Ovary (tissue), 10 donors: ENCODE measurements at places on chromosomes 2 and 18. TPM values are rescaled to one million over a fixed set of nuclear protein-coding genes. Genes with fewer than 3 reads are reported as not detected.

The IL36RN gene
- total RNA-seq = not detected

GRCh38 chr2:127675331-127676261 is at the start of gene LIMS2:
Gene LIMS2, minus strand, starts transcription at chr2:127675530. Its CDS starts 506 bp downstream, at chr2:127675024.
- peak within 1 kb of the TSS; percentile 4 for H3K27ac ChIP-seq
- peak within 1 kb of the TSS; percentile 56 for H3K4me3 ChIP-seq
- no peaks in the 10 kb centered on the region for H3K36me3 ChIP-seq
- H3K27me3 ChIP-seq = no peaks in the 10 kb centered on the region
- DNase-seq = no peak
- peaks cover 1% of the 10 kb centered on the region for H3K4me1 ChIP-seq

- no peaks in the 10 kb centered on the region for H3K4me1 ChIP-seq
- H3K36me3 ChIP-seq = no peaks in the 10 kb centered on the region
- no peak for DNase-seq
Measured at GRCh38 chr18:45063246-45064038, 382.8 kb downstream of the SETBP1 start.

DNA sequence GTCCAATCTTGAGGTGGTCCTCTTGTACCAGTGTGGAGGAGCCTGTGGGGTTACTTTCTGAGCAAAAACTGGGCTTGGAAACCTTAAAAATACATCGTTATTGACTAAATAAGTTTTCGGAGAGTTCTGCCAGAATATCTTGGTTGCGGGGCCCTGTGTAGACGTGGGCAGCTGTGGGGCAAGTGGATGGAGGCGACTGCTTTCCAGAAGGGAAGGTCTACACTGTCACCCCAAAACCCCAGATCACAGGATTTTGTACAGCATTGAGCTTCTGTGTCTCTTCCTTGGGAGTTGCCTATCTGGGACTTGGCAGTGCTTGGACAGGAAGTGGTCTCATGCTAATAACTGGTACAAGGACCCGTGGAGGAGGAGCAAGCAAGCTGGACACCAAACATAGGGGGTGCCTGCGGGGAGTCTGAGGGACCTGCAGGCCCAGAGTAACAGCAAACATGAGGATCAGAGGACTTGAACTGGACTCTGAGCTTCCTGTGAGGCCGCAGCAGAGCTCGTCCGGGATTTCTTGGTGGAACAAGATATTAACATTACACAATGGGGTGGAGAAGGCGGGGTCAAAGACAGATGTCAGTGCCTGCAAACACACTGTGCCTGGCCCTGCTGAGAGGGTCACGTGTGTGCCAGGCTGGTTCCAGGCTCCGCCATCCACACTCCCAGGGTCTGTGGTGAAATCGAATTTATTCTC is 48.0 kb upstream of the CTLA4 start:
- H3K27ac ChIP-seq = no peak overlapping the region
- H3K27me3 ChIP-seq = no peaks in the 10 kb centered on the region
- no peaks in the 10 kb centered on the region for H3K4me1 ChIP-seq

DNA sequence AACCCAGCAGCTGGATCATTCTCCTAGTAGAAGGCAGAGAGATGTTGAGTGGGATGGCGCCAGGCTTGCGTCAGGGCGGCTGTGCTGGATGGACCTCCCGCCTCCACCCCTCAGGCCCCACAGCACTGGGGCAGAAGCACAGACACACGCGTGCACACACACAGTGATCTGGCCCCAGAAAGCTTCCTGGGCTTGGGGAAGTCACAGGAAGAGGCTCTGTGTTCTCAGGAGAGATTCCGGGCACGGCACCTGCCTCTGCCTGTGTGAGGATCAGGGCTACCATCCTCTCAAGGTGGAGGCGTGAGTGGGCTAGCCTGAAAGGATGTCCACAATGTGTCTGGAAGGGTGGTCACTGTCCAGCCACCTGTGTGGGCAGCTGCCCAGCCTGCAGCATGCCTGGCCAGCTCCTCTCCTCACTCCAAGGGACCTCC is 229.8 kb upstream of the HS6ST1 start:
- no peaks in the 10 kb centered on the region for H3K36me3 ChIP-seq
- H3K4me3 ChIP-seq = no peak overlapping the region
- H3K27ac ChIP-seq = no peak overlapping the region
- no peaks in the 10 kb centered on the region for H3K4me1 ChIP-seq
- no peaks in the 10 kb centered on the region for H3K27me3 ChIP-seq

GRCh38 chr2:195458936-195459335 is 198.1 kb upstream of the SLC39A10 start:
- H3K27ac ChIP-seq = no peak overlapping the region
- no peaks in the 10 kb centered on the region for H3K36me3 ChIP-seq
- H3K27me3 ChIP-seq = no peaks in the 10 kb centered on the region
- DNase-seq = no peak
- no peak overlapping the region for H3K4me3 ChIP-seq
- H3K4me1 ChIP-seq = no peaks in the 10 kb centered on the region

The ALPG gene
- total RNA-seq = 0.36 TPM
